ENCODE measurements at places on chromosomes 11 and 22.

DNA sequence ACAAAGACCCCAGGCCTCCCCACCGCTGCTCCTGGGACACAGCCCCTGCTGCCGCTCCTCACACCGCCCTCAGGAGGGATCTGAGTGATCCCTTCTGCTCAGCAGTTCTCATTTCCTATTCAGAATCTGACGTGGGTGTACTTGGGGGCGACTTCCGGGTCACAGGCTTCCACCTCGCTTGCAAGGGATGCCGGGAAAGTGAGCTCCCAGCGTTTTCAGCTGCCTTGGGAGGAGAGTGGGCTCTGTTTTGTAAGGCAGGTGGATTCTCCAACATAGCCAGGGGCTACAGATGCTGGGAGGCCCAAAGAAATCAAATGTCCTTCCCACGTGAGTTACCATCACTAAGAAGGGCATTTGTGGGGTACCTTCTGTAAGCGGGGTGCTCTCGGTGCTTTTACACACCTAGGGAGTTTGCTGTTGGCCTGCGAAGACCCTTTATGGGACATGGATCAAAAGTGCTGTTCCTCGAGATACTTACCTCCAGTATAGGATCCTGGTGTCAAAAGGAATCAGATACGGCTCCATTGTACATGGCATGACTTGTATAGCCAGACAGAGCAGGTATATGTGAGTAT is 9.7 kb upstream of the LRRC10B start:
- no peak for DNase-seq

- DNase-seq: no peak
Measured at GRCh38 chr11:72525466-72525865, 91.1 kb upstream of the CLPB start.

GRCh38 chr22:41394012-41394356 is 12.2 kb downstream of the TEF start:
- DNase-seq: no peak

DNA sequence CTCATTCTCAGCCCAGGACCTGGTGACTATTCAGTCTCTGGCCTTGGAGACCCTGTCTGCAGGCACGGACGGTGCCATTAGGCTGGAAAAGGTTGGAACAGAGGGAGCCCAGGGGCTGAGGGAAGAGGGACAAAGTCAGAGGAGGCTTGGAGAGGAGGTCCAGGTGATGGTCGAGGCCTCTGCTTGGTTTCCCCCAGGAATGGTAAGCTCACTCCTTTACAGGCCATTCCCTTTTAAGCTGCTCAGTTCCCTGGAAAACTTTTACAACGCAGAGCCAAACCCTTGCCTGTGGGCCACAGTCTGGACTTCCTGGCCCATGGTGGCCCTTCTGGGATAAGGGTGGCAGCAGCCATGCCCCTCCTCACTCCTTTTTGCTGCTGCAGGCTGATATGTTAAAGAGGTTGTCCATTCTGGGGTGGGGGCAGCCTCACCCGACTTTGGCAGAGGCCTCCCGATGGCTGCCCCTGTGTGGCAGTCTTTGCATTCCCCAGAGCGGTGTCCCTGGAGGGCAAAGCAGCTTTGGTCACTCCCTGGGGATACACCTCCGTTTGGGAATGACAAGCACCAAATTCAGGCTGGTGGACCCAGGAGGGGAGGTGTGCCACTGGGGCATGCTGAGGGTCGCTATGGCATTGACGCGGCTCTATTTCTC is 34.0 kb upstream of the RFPL3 start:
- no peak for DNase-seq

- no peak for DNase-seq
Measured at GRCh38 chr11:60914633-60915247, 782 bp downstream of the TMEM109 start.

DNA sequence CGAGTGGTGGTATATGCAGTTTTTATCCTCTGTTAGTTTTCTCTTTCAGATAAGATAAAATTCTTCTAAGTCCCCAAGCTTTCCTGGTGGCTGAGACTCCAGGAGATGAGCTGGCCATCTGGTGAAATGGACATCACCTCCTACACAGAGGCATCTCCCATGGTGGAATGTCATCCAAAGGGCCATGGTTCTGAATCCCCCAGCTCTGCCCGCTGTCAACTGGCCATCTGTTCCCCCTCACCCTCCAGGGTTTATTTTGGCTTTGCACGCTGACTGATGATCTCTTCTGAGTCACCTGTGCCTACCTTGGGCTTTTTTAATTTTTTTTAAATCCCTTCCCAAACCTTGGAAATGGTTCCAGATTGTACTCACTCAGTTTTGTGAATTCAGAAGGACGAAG is 142.2 kb downstream of the HIPK3 start:
- DNase-seq: no peak

- DNase-seq: no peak
Measured at GRCh38 chr11:46498179-46498578, 95.6 kb downstream of the AMBRA1 start.

- no peak for DNase-seq
Measured at GRCh38 chr22:40420341-40421081, 50.1 kb downstream of the SGSM3 start.

DNA sequence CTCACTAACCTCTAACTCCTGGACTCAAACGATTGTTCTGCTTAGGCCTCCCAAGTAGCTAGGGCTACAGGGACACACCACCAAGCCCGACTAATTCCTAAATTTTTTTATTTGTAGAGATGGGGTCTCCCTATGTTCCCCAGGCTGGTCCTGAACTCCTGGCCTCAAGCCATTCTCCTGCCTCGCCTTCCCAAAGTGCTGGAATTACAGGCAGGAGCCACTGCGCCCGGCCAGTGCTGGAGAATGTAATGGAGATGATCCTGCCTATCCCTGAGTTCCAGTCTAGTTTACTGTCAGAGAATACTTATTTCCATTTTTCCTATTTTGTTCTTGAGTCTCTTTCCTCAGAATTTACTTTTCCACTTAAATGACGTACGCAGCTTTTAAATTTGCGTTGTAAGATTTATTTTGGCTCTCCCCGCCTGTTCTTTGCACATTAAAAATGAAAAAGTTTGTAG is at the start of gene CHEK1:
Gene CHEK1 (plus strand): TSS at position 408 of the 458 bp plus-strand sequence. CDS start 1,606 bp downstream, outside the sequence.
- no peak for DNase-seq

- DNase-seq: no peak
Measured at GRCh38 chr11:114179234-114179941, 116.8 kb upstream of the NNMT start.

- no peak for DNase-seq
Measured at GRCh38 chr11:2553198-2553597, 108.4 kb downstream of the KCNQ1 start.
